Ecto neural progenitor cell (in vitro differentiated cells): ENCODE measurements at places on chromosomes 11 and 22.
A peak's percentile ranks its signal among the peaks of the same experiment; 100 is the strongest.

DNA sequence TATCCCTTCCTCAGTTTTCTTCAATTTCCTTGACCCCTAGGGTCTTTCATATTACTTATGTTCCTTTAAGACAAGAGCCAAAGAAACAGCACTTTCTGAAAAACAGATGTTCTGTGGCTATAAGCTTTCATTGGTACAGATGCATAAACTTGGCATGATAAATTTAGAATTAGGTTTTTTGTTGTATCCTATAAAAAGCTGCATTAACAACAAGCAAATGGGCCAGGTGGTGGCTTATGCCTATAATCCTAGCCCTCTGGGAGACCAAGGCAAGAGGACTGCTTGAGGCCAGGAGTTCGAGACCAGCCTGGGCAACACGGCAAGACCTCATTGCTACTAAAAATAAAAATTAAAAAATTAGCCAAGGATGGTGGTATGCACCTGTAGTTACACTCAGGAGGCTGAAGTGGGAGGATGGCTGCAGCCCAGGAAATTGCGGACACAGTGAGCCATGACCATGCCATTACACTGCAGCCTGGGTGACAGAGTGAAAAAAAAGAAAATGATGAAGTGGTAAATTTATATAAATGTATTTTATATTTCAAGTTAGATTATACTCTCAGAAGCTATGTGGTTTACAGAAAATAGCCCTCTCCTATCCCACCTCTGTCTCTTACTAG, 18.3 kb downstream of the KMT5B start:
- DNase-seq, result no peak

DNA sequence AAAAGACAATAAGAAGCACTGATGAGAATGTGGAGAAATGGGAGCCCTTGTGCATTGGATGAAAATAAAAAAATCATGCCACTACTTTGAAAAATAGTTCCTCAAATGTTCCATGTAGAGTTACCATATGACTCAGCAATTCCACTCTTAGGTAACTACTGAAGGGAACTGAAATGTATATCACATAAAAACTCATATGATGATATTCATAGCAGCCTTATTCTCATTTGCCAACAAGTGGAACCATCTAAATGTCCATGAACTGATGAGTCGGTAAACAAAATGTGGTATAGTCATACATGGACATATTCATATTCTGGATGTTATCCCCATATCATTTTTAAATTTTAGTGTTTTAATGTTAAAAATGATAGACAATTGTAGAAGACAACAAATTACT, 3.5 kb downstream of the KRTAP5-9 start:
- DNase-seq, result no peak

GRCh38 chr11:77106759-77107158, 4.1 kb downstream of the OMP start:
- DNase-seq, result no peak

- no peak for DNase-seq
Observed at GRCh38 chr11:1755344-1755691, 4.9 kb upstream of the IFITM10 start.

DNA sequence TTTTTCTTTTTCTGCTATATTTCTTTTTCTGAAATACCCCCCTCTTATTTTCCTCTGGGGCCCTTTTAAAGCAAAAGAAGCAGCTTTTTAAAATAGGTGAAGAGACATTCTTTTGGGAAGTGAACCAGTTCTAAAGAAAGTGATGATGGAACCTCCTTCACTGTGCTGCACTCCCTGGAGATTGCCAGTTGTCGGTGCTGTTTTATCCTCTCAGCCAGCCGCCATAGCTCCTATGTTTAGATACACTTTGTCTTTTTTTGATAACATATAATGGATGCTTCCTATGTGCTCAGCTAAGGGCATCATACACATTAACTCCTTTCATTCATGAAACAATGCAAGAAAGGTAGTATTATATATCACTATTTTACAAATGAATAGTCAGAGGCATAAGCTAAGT, 14.0 kb downstream of the CFAP300 start:
- no peak for DNase-seq

DNA sequence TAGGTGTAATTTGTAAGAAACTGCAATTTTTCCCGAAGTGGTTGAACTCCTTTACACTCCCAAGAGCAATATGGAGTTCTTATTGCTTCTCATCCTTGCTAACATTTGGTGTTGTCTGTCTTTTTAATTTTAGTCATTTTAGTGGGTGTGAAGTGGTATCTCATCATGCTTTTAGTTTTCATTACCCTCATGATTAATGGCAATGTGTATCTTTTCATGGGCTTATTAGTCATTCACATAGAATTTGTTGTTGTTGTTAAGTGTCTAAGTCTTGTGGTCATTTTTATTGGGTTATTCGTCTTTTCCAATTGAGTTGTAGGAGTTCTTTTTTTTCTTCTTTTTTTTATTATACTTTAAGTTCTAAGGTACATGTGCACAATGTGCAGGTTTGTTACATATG, 238.3 kb upstream of the SESN3 start:
- DNase-seq, result no peak

DNA sequence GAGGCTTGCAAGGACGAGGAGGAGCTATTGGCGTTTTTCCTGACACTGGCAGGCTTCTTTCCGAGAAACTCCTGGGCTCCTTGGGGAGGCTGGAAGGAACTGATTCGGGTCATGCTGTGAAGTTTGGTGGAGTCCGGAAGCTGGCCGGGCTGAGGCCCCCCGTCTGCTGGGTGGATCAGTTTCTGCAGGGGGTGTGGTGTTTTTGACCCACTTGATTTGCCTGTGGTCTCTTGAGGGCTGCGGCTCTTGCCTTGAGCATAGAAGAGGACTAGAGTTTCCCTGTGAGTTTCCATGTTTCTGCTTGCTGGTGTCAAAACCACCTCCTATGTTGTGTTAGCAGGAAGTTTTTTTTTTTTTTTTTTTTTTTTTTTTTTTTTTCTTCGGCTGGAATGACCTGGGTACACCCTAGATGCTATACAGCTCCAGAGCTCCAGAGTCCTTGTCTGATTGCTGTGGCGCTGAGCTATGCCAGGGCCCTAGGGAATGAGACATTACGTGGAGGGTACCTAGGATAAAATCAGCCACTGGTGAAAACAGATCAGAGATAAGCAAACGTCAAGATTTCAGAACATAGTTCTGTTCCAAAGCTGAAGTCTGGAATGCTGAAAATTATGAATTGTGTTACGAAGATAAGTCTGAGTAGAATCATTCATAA, 728 bp downstream of the TBC1D22A start:
- DNase-seq, result no peak

- DNase-seq, result no peak
Observed at GRCh38 chr11:20658135-20658534, 11.3 kb upstream of the NELL1 start.

- no peak for DNase-seq
Observed at GRCh38 chr22:49418943-49419342, 408.7 kb downstream of the BRD1 start.

DNA sequence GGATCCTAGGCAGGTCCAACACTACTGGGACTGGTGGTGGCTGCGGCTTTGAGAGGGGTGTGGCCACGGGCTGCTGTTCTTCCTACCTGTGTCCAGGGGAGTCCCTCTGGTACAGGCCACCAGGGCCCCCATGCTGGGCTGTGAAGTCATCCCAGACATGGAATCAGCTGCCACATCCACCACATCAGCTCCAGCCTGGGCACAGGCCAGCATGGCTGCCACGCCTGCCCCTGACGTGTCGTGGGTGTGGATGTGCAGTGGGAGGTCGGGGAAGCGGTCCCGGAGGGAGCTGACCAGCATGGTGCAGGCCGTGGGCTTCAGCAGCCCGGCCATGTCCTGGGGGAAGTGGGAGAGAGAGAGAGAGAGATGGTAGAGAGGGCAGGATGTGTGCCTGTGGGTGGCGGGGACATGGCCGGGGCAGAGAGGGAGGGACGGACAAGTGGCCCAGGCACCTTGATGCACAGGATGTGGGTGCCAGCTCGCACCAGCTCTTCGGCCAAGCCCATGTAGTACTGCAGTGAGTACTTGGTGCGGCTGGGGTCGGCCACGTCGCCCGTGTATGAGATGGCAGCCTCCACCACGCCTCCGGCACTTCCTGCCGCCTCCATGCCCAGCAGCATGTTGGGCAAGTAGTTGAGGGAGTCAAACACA, 6.2 kb upstream of the LRFN4 start:
- DNase-seq, result peak; percentile 39

GRCh38 chr11:81573367-81573766, 1160.3 kb downstream of the FAM181B start:
- DNase-seq, result no peak

DNA sequence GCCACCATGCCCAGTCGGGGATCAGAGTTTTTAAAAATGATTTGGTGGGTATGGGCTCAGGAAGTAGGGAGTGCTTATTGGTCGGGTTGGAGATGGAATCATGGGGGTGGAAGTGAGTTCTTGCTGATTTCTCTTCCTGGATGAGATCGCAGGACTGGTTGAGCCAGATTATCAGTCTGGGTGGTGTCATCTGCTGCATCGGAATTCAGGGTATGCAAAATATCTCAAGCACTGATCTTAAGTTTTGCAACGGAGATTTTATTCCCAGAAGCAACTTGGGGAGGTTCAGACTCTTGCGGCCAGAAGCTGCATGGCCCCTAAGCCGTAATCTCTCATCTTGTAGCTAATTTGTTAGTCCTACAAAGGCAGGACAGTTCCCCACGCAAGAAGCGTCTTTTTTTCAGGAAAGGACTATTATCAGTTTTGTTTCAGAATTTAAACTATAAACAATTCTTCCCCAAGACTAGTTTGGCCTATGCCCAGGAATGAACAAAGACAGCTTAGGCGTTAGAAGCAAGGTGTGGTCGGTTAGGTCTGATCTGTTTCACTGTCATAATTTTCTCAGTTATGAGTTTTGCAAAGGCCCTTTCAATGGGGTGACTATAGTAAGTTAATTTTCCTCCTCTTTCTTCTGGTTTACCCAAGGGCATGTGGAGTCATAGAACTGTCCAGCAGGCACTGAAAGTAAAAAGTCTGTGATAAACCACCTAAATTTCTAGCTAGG, 1.4 kb upstream of the PIWIL3 start:
- no peak for DNase-seq

GRCh38 chr11:95515371-95515770, 274.2 kb downstream of the FAM76B start:
- DNase-seq, result no peak

- DNase-seq, result no peak
Observed at GRCh38 chr22:16387088-16387487, 205.5 kb downstream of the CCT8L2 start.

DNA sequence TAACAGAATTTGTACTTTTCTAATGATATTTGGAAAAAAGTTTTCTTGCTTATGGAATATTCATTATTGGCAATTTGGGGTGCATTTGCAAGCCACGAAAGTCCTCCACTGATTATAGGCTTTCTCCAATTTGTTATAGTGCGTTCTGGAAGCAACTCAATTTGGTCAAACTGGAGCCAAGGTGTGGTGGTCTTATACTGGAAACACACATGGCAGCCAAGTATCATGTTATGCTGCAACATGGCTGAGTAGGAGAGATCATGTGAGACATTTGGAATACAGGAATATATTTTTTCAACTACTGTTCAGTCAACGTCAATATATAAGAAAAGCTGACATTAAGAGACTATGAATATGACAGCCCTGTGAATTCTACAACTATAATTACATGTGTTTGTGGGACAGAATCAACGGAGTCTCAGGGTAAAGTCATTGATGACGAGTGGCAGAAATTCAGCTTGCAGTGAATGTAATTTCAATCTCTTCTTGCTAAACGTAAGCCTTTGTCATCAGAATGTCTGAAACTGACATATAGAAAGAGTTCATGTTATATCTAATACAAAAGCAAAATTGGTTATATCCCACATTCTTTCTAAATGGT, 83.8 kb upstream of the FIBIN start:
- no peak for DNase-seq

- no peak for DNase-seq
Observed at GRCh38 chr11:75155570-75156422, 4.9 kb downstream of the SLCO2B1 start.

DNA sequence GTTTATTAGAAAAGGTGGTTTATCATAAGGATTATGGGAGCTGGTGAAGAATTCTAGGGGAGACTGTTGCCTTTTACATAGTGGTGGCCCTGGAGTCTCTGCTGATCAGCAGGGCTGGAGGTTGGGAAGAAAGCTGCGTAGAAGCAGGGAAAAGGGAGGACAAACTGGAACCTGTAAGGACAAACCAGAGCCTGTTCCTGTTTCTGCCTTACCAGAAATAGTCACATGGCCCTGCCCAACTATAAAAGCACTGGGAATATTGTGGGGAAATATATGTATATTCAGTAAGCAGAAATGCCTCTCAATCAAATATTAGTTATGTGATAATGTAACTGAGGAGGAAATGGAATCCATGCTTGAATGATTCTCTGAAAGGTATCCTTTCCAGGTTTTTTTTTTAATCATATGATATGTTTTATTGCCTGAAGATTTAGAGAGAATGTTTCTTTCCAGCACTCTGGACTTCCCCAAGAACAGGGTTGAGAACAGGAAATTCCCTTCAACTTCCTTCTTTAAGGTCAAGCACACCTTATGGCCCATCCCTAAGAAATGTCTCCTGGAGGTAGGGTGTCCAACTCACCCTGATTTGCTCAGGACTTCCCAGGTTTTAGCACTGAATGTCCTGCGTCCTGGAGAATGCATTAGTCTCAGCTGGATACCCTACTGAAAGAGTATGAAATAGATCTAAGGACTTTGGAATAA, 33.9 kb upstream of the SCUBE2 start:
- no peak for DNase-seq

GRCh38 chr22:46072981-46073682, 77.2 kb upstream of the PPARA start:
- no peak for DNase-seq

- DNase-seq, result no peak
Observed at GRCh38 chr11:133945087-133945974, 11.4 kb downstream of the IGSF9B start.

- DNase-seq, result no peak
Observed at GRCh38 chr11:88704485-88704884, 361.3 kb downstream of the GRM5 start.

DNA sequence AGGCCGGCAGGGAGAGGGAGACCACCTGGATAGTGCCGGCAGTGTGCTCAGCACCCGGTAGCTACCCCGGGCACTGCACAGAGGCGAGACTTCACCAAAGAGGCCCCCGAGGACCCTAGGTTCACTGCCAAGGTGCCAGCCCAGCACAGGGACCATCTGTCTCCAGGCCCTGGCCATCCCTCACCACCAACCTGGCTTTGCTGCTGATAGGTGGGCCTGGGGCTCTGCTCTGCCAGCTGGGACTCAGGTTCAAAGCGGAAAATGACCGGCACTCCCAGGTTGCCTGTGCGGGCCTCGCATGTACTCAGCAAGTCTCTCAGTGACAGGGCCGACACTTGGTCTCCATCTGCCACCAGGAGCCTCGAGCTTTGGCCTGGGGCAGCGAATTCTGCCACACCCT, 812.2 kb downstream of the BRD1 start:
- DNase-seq, result peak; percentile 29

- DNase-seq, result no peak
Observed at GRCh38 chr11:44775985-44776446, 49.3 kb downstream of the TSPAN18 start.

- DNase-seq, result no peak
Observed at GRCh38 chr11:19161651-19162050, 40.1 kb downstream of the CSRP3 start.
